LHCN-M2 (cell line): ENCODE measurements at places on chromosomes 12 and 14.
A peak's percentile ranks its signal among the peaks of the same experiment; 100 is the strongest.

DNA sequence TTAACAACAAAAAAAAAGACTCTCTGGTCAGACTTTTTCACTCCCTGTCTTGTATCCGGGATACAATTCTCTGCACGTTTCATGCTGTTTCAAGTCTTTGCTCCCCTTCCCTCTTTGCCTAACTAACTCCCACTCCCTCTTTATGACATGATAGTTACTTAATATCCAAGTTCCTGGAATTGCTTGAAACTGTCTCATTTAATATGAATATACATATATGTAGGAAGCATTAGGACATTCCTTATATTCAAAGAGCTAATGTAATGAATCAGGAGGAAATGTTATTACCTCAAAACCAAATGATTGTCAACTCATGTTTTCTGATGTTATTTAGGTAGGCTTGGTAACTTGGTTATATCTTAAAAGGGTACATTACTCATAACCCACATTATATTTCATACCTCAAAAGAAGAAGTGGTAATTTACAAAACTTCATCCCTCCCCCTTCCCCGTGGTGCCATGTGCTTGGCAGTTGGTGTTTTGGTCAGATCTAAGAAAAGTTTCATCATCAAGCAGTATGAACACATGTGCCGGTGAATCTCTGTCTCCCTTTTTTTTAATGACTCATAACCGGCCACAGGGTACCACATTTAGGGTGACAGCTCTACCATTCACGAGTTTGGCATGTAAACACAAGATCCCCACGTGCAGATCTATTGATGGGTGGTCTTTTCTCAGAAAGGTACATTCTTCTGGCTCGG is 56.5 kb downstream of the HCAR2 start:
- DNase-seq: peak; percentile 97

- DNase-seq: peak; percentile 88
Measured at GRCh38 chr12:124906606-124907261, 7.7 kb downstream of the UBC start.

- no peak for DNase-seq
Measured at GRCh38 chr14:103239751-103240150, 94.3 kb upstream of the EIF5 start.

- DNase-seq: no peak
Measured at GRCh38 chr14:104390941-104391901, 188.3 kb upstream of the C14orf180 start.

DNA sequence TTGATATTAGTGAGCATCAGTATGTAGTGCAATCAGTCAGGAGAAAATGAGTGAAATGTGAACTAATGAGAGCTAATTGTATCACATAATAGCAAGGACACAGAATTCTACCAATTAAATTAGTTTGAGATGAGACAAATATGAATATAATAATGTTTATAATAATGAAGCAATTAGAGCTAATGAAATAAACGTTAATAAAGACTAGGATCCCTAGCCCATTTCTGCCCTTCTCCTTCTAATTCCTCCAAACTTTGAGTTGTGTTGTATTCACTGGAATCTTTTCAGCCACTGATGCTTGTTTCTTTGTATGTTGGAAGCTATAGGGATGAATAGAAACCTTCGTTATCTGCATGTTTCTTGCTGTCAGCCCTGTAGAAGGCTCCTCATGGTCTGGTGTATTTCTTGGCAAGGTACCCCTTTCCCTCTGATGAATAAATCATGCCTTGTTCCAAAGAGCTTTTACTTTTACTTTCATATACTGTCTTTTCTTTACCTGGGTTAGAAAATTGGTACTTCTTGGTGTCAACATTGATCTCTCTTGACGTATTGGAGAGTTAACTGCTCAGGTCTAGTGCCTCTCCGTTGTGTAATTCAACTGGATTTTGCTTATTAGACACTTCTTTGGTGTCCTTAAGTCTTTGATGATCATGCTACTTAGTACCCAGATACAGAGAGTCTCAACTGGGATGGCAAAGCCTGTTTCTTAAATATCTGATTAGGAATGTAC is 154.8 kb downstream of the PTCSC3 start:
- DNase-seq: no peak

DNA sequence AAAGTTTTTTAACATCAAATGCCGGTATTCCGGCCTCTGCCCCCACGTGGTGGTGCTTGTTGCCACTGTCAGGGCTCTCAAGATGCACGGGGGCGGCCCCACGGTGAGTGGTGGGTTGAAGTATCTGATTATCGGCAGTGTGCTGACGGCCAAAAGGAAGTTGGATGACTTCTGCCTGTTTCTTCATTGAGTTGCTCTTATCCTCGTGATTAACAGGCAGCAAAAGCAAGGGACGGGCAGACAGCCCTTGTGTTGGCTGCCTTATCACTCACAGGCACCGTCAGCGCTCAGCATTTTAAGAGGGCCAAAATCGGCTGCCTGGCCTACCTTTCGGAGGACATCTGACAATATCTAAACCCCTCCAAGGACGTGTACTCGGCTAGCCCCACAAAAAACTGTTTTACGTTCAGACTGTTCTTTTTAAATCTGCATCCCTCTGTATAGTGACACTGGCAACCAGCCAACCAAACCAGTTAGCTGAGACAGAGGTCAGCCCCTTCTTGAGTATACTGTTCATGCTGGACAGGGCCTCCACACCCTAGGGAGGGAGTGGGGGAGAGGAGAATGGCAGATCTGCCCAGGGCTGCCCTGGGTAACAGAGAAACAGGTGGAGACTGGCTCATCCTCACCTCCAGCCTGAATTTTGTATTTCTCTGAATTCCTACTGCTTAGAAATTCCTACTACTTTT is 22.9 kb upstream of the AKAP5 start:
- DNase-seq: no peak

DNA sequence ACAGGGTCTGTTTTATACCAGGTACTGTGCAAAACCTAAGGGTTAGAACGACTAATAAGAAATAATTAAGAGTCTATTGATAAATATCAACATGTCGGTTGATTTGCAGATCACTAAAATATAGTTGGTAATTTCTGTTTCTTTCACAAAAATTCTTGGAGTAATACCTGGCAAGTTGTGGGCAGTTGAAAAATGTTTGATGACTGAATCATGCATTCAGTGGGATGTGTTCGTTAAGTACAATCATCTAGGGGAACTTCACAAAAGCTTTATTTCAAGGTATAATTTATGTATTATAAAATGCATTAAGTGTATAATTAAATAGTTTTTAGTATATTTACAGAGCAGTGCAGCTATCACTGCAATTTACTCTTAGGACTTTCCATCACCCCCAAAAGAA is 120.0 kb downstream of the KCNA5 start:
- no peak for DNase-seq

GRCh38 chr12:84842406-84843013 is 70.1 kb downstream of the SLC6A15 start:
- DNase-seq: peak; percentile 45

DNA sequence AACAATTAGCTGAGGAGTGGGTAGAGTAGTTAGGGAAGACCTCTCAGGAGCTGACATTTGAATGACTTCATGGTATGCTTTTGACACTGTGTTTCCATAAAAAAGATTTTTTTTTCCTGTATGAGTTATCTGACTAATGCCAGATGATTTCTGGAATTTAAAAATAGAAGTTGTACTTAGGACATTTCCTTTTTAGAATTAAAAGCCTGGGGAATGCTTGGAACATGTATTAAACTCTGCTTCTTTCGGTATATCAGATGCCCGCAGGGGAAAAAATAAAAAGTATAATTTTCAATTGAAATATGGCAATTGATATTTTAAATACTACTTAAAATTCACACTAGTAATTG is 41.1 kb downstream of the BRMS1L start:
- peak; percentile 6 for DNase-seq

GRCh38 chr12:88889326-88890110 is 309.2 kb upstream of the KITLG start:
- DNase-seq: peak; percentile 26

GRCh38 chr14:51776102-51776894 is 84.1 kb upstream of the GNG2 start:
- DNase-seq: peak; percentile 58

DNA sequence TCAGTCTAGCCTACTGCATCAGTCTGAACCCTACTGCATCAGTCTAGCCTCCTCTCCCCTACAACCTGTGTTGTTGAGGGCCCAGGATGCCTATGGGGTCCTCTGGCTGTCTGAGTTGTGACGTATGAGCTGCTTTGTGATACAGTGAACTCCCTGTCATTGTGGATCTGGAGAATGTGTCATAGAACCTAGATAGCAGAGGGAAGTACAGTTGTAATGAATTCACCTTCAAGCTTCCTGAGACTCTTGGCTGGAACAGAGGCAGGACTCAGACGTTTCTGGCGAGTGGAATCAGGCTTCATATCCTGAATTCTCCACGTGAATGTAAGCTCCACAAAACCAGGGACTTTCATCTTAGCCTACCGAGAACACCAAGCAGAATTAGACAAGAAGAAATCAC is 17.0 kb downstream of the TBK1 start:
- DNase-seq: no peak

- DNase-seq: no peak
Measured at GRCh38 chr12:53193040-53193439, 12.3 kb upstream of the CSAD start.
